ENCODE measurements at places on chromosomes 13 and 19.

GRCh38 chr13:48302871-48303358 lies 636 bp upstream of the RB1 start:
- DNase-seq: no peak

DNA sequence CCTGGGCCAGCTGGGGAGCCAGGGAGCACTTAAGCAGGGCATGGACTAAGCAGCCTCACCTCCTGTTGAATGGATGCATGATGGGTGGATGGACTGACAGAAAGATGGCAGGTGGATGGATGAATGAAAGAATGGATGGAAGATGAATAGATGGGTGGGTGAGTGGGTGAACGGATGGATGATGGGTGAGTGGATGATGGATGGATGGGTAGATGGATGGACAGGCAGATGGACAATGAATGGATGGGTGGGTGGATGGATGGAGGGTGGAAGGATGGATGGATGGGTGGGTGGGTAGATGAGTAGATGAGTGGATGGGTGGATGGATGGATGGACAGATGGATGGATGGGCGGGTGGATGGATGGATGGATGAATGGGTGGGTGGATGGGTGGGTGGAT lies 18.7 kb downstream of the SHC2 start:
- no peak for DNase-seq

DNA sequence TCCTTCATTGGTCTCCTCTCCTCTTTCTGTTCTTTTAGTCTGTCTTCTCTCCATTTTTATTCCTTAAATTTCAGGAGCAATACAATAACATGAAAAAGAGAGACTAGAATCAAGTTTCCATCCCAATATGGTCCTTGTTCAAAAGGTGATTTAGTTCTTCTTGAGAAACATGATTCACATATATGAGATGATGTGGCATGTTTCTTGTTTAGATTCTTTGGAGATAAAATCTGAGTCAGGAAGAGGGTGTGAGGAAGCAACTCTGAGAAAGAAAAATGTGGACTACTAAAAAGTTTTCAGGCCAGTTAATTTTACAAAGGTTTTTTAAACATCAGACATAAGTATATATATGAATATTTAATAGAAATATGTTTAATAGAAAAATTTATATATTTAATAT lies 231.4 kb downstream of the OXGR1 start:
- DNase-seq: no peak

GRCh38 chr13:111006506-111007031 lies 91.7 kb upstream of the ANKRD10 start:
- no peak for DNase-seq

- DNase-seq: no peak
Observed at GRCh38 chr13:42497798-42498197, 76.2 kb upstream of the TNFSF11 start.

GRCh38 chr13:96898212-96898611 lies 96.1 kb downstream of the OXGR1 start:
- no peak for DNase-seq

DNA sequence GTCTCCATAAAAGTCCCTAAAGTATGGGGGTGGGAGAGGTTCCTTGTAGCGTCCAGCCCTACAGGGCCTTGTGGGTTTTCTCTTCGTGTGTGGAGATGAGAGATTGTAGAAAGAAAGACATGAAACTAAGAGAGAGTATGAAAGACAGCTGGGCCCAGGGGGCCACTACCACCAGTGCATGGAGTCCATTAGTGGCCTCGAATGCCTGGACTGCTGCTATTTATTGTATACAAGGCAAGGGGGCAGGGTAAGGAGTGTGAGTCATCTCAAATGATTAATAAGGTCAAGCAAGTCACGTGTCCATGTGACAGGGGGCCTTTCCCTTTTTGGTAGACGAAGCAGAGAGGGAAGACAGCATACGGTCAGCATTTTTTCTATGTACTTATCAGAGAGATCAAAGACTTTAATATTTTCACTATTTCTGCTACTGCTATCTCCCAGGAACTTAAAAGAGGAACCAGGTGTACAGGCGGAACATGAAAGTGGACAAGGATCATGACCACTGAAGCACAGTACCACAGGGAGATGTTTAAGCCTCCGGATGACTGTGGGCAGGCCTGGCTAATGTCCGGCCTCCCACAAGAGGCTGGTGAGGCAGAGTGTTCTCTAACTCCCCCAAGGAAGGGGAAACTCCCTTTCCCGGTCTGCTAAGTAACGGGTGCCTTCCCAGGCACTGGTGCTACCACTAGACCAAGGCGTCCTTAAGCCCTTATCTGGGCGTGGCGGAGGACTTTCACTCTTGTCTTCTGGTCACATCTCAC lies 25.5 kb downstream of the FGF21 start:
- DNase-seq: no peak

DNA sequence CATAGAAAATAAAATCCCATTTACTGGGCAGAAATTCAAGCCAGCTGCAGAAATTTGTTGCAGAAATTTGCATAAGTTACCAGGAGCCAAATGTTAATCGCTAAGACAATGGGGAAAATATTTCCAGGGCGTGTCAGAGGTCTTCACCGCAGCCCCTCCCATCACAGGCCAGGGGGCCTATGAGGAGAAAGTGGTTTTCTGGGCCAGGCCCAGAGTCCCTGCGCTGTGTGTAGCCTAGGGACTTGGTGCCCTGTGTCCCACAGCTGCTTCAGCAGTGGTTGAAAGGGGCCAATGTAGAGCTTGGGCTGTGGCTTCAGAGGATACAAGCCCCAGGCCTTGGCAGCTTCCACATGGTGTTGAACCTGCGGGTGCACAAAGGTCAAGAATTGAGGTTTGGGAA lies 278.9 kb upstream of the PCDH9 start:
- no peak for DNase-seq

DNA sequence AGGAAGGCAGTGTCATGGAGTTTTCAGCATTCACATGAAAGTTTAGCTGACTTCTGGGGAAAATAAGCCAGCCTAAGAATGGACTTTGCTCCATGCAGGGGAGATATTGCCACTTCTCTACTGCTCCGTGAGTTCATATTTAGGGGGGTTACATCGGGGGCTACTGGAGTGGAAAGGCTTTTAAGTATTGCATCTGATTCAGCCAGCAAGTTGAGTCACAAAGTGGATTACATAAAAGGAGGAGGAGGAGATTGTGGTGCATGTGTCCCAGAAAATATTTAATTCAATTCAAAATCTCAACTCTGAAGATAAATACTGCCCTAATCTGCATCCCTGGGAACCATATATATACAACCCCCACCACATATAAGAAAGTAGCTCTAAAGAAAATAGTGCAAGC lies 617.2 kb downstream of the DCT start:
- no peak for DNase-seq
